ENCODE measurements at places on chromosomes 16 and 17. TPM values are rescaled to one million over a fixed set of nuclear protein-coding genes. Genes with fewer than 3 reads are reported as not detected.

Gene CASKIN1
- 6.6 TPM for total RNA-seq

GRCh38 chr16:72992142-72992601, 55.8 kb downstream of the ZFHX3 start:
- peak; percentile 57 for DNase-seq

DNA sequence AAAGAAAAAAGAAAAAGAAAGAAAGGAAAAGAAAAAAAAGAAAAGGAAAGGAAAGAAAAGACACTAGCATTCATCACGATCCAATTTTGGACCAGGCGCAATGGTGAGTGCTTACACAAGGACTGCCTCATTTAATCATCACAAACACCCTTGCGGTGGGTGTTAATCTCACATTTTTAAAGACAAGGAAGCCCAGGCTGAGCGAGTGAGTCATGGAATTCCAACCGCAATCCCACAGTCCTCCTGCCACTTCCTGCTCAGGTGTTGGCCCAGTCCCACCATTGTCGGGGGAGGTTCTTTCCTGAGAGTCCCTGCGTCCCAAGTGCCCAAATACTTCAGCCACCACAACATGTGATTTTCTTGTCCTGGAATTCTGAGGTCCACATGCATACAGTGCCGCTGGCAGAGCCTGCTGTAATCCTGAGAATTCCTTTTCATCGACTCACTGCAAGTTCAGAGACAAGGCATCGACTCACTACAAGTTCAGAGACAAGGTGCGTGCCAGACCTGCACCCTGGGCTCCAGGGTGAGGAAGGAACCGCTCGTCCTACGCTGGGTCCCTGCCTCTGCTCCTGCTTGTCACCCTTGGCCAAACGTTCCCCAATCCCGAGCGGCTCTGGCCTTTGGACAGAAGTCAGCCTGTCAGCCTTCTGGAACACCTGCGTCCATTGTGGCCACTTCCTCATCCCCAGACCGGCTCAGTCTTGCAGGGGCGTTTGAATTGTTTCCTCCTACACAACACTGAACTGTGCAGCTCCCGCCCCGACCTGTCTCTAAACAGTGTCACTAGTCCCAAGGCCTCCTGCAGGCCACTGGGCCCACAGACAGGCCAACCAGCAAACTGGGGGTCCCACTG, 5.8 kb downstream of the ZG16B start:
- DNase-seq = peak; percentile 78

- no peak for DNase-seq
Measured at GRCh38 chr17:6648181-6648580, 3.2 kb downstream of the MED31 start.

Gene OR1F1
- total RNA-seq = not detected

Gene ACAP1
- not detected for total RNA-seq

DNA sequence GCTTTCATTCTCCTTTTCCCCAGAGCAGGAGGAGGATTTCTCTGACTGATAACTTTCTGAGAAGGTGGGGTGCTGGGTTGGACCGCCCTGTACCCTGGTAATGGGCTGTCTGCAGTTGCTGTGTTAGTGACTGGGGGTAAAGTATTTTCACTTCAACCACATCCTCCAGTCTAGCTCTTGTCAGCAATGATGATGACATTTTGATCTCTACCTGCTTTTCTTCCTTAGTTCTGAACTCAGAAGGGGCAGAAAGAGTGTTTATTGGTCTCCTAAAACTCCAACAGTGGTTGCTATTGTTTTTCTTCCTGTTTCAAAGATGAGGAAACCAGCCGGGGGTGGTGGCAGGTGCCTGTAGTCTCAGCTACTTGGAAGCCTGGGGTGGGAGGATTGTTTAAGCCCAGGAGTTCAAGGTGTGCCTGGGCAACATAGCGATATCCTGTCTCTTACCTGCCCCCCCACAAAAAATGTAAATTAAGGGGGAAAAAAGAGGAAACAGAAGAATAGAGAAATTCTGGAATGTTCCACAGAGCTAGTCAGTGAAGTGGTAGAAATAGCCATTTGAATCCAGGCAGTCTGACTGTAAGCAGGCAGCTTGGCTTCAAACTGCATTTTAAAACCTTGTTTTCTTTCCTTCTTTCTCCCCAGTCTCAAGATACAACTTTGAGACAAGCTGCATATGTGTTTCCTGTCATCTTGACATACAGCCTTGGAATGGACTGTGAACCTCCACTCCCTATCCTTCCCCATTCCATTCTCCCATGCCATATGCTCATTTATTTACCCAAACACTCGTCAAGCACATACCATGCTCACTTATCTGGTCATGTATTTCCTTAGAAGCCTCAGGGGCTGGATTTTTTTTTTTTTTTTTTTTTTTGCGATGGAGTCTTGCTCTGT, 3.3 kb upstream of the N4BP1 start:
- peak; percentile 83 for DNase-seq

- DNase-seq = no peak
Measured at GRCh38 chr16:47366228-47366627, 94.6 kb downstream of the ITFG1 start.

DNA sequence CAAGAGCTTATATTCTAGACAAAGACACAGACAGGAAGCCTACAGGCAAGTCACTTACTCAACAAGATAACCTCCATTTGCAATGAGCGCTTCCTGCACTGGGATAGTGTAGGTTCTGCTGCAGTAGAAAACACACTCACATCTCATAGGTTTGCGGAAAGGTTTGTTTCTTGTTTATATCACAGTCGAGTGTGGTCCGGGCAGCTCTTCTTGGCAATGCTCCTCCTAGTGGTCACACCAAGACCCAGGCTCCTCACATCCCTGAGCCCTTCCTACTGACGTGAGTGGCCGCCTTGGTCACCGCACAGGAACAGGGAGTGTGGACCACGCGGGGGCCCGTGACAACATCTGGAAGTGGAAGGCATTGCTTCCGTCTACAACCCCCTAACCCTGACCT, 48.0 kb upstream of the RBFOX3 start:
- peak; percentile 59 for DNase-seq

Gene NEUROD2
- not detected for total RNA-seq

GRCh38 chr17:43026595-43026994, 1.6 kb downstream of the RND2 start:
- no peak for DNase-seq

Gene SLC52A1
- not detected for total RNA-seq

DNA sequence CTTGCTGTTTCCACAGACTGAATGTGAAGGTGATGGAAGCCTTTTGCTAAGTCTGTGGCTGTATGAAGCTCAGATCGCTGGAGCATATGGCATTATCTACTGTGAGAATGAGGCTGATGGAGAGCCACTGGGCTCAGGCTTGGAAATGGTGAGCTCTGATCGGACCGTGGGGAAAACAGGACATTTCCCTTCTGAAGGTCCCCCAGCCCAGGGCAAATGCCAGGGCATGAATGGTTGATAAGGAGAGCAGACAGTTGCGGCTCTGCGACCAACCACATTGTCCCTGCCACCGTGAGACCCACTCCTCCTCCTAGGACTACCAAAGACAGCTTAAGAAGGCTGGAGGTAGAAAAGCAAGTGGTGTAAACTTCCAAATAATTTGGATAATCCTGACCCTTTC, 4.7 kb upstream of the CUEDC1 start:
- no peak for DNase-seq

- peak; percentile 64 for DNase-seq
Measured at GRCh38 chr17:66426397-66427033, 124.1 kb downstream of the PRKCA start.

Gene COPZ2
- 2.0 TPM for total RNA-seq

DNA sequence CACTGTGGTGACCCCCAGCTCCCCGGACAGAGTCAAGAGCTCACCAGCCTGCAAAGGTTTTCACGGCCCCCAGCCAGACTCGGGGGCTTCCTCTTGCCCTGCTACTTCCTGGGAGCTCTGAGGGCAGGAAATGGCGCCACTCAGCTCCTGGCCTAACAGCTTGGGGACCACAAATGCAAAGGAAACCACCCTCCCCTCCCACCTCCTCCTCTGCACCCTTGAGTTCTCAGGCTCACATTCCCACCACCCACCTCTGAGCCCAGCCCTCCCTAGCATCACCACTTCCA, 375 bp upstream of the SPN start:
- DNase-seq = no peak

DNA sequence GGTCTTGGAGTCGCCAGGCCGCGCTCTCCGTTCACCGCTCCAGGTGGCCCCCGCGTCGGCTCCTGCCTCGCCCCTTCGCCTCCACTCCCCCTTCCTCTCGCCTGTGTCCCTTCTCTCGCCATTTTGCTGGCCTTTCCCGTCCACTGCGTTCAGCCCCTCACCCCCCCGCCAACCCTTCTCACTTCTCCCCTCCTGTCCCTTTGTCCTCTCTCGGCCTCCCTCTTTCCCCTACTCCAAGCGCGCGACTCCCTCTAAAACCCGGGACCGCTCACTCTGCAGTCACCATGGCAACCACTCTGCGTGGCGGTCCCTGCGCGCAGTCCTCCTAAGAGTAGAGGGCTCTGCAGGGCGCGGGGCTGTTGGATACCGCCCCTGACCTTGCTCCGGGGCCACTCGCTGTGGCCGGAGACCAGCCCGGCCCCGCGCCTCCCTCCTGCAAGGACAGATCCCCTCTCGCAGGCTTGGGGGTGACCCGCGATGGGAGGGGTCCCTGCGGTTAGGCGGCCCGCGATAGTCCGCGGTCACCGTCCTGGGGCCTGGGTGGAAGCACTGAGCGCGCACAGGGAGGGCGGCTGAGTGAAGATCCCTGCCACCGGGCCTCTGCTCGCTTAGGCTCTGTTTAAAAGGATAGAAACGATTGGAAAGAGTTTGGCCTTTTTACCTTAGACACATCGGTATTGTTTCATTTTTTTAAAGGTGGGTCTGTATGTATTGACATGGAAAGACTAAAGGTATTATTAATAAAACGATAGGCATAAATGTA, 454 bp downstream of the CCDC40 start:
- peak; percentile 68 for DNase-seq

Gene APOBR
- 0.61 TPM for total RNA-seq

DNA sequence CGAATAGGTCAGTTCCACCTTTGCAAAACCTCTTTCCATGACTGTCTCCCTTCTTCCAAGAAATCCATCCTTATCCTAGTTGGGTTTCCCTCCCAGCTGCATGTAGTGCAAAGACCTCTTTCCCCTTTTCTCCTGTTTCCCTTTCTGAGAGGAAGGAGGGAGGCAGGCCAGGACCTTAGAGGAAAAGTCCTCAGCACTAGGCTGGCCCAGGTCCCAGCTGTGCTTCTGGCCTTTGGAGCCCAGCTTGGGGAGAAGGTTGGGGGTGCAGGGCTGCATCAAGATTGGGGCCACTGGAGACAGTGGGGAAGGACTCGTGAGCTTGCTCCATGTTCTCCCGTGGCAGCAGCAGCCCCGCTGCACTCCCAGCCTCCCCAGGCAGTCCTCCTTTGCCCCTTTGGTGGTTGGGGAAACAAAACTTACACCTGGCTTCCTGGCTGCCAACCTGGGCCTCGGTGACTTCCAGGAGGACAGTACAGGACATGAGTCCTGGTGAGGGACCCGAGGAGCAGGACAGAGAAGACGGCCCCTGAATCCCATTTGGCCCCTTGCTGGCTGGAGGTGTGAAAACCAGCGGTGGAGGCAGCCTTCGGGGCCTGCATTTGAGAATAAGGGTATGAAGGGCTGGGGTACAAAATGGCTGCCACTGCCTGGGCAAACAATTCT, 481 bp downstream of the HEXIM2 start:
- DNase-seq = no peak

GRCh38 chr16:30409125-30410060, 2.0 kb downstream of the ZNF771 start:
- peak; percentile 93 for DNase-seq

Gene DOC2A
- total RNA-seq = 4.5 TPM

DNA sequence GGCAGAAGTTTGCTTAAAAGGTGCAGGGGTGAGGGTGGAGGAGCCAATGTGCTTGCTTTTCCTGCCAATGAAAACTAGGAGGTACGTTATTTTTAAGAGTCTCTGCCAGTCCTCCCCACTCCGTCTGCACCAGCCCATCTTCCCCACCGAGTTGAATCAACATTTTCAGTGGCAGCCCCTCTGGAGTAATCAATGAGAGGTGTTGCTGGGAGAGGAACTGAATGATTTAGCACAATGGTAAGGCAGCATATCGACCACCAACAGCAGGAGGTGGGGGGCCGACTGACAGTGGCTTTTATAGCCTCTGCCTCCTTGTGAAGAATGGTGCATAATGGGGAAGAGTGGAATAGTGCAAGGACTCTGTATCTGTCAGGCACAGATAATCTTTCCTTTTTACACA, 1465.0 kb upstream of the GOT2 start:
- no peak for DNase-seq

Gene ABCC6
- total RNA-seq = 44.6 TPM

Measured in Caco-2 (cell line).